ENCODE measurements at places on chromosomes 2 and 18. TPM values are rescaled to one million over a fixed set of nuclear protein-coding genes. Genes with fewer than 3 reads are reported as not detected.

SLC30A3 gene
- 0.53 TPM for total RNA-seq

CCDC74B gene
- 2.5 TPM for total RNA-seq

NT5C1B gene
- total RNA-seq, result not detected

- H3K36me3 ChIP-seq, result no peaks in the 10 kb centered on the region
- no peak overlapping the region for H3K27ac ChIP-seq
- no peak for DNase-seq
- no peaks in the 10 kb centered on the region for H3K4me1 ChIP-seq
These were observed 90.8 kb downstream of the EPAS1 start for GRCh38 chr2:46387886-46388515.

- no peak overlapping the region for H3K4me3 ChIP-seq
- no peak for DNase-seq
- H3K27me3 ChIP-seq, result peaks cover 24% of the 10 kb centered on the region
- no peaks in the 10 kb centered on the region for H3K36me3 ChIP-seq
These were observed 41.3 kb upstream of the SATB2 start for GRCh38 chr2:199499005-199499404.

- no peaks in the 10 kb centered on the region for H3K4me1 ChIP-seq
- H3K27ac ChIP-seq, result no peak overlapping the region
- H3K36me3 ChIP-seq, result no peaks in the 10 kb centered on the region
- no peaks in the 10 kb centered on the region for H3K27me3 ChIP-seq
- no peak overlapping the region for H3K4me3 ChIP-seq
These were observed 52.1 kb downstream of the ZBTB7C start for GRCh38 chr18:48356909-48357631.
